T-cell (primary cell): ENCODE measurements at places on chromosomes 3 and 15. TPM values are rescaled to one million over a fixed set of nuclear protein-coding genes. Genes with fewer than 3 reads are reported as not detected.

DNA sequence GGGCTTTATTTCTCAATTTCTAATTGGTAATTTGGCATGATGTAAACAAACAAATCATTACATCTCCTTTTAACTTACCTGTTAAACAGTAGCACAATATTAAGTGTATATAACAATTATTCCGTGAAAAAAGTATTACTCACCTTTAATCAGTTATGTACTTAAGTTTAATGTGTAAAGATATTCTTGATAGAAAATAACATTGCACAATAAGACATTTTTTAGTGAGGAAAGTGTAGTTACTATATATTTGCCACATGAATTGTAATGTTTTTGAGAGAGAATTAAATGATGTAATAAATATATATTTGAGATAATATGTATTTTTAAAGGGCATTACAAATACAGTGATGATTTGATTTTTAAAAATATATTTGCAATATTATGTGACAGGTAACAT is 10.9 kb upstream of the CCNB2 start:
- no peak for DNase-seq

GRCh38 chr15:99427210-99427609 is 138.6 kb upstream of the MEF2A start:
- DNase-seq, result no peak

GRCh38 chr3:50154476-50154839 is 666 bp upstream of the SEMA3F start:
- no peak for DNase-seq

The LOXL1 gene
- 1.5 TPM for total RNA-seq

The GASK1A gene
- 0.49 TPM for total RNA-seq

- DNase-seq, result no peak
Observed at GRCh38 chr15:100468285-100468684, 60.5 kb downstream of the CERS3 start.

DNA sequence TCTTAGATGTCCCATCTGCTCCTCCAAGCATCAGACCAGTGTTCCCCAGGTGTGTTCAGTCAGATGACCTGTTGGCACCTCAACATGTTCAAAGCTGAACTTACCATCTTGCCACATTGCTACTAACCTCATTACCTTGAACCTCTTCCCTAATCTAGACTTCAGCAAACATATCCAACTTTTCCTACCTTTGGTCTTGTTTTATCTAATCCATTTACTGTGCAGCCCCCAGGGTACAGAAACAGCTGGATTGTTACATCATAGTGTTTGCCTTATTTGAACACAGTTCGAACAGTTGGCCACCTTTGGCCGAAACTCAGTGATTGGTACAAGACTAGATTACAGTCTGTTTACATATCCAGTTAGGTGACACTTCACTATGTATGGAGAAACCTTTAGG is 36.1 kb upstream of the MCF2L2 start:
- DNase-seq, result no peak

- no peak for DNase-seq
Observed at GRCh38 chr15:79140846-79141570, 50.4 kb upstream of the RASGRF1 start.

DNA sequence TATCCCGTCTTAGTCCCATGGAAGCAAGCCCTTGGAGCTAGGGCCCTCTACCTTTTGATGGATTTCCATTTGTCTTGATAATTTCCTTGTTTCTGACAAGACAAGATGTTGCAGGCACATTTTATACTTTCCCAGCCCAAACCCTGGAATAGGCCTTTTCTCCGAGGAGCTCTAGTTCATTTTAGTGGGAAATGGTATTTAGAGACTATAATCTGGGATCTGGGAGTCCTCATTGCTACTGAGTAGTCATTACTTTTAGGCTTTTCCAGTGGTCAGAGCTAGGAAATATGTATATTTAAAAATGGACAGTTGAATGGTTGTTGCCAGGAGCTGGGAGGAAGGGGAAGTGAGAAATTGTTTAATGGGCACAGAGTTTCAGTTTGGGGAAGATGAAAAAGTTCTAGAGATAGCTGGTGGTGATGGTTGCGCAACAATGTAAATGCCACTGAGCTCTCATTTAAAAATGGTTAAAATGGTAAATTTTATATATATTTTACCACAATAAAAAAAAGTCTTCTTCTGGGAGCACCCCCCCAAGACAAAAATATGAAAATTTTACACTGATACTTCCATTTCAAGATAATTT is 31.6 kb downstream of the MLH1 start:
- DNase-seq, result no peak

The GOLGA8H gene
- total RNA-seq, result not detected

- DNase-seq, result no peak
Observed at GRCh38 chr3:141699897-141700296, 38.2 kb upstream of the RNF7 start.

GRCh38 chr3:147424581-147425387 is 15.6 kb downstream of the ZIC1 start:
- DNase-seq, result no peak

The POLQ gene
- 0.23 TPM for total RNA-seq

- no peak for DNase-seq
Observed at GRCh38 chr15:67403428-67404154, 117.3 kb upstream of the C15orf61 start.

The CNTN4 gene
- not detected for total RNA-seq

The EOMES gene
- 14.4 TPM for total RNA-seq

The ZNF710 gene
- total RNA-seq, result 16.8 TPM

The SLC12A8 gene
- total RNA-seq, result not detected
